ENCODE measurements at places on chromosomes 5 and 9.

- no peak for DNase-seq
These were observed 74.6 kb downstream of the CFAP95 start for GRCh38 chr9:69895185-69895584.

DNA sequence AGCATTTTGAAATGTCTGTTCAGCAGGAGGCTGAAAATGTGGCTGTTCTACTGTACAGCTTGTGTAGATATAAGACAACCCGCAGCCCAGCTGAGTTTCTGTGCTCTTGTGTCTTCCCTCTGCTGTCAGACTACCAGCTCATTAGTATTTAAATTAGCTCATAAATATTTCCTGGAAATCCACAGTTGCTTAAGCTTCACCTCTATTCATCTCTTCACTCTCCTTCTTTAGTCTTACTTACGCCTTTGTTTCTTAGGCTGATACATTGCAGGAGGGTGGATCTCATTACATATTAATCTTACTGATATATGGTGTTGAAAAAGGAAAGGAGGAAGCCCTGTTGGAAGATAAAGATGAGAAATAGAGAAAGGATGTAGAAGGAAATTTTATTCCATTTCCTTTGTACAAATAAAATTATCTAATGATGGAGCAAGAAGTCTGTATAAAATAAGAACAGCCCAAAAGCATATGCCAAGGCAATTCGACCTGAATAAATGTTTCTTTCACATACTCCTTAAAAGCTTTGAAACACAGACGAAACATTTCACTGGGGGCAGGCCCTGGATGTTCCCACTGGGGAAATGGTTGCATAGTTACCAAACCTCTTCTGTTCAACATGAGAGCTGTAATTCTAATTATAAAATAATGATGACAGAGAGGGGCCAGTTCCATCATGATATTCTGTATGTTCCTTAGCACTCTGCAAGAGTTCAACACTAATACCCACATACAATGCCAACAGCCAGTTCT, 111.8 kb upstream of the APC start:
- DNase-seq: no peak

DNA sequence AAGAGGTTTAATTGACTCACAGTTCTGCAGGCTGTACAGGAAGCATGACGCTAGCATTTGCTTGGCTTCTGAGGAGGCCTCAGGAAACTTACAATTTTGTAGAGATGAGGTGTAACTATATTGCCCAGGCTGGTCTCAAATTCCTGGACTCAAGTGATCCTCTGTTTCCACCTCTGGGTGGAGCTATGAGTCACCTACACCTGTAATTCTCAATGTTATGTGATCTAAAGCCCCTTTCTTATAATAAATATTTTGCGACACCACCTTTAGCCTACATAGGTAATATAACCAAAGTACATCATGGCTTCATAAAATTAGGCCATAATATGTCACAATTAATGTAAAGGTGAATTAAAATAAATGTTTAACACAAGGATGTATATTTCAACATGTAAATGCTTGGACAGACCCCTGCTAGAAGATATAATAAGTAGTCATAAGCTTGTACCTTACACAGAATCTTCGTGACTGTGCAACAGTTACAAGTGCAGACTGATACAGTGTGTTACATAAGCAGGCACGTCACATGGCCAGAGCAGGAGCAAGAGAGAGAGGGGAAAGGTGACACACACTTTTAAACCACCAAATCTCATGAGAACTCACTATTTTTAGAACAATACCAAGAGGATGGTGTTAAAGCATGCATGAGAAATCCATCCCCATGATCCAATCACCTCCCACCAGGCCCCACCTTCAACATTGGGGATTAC, 29.8 kb upstream of the SPINK4 start:
- DNase-seq: no peak

DNA sequence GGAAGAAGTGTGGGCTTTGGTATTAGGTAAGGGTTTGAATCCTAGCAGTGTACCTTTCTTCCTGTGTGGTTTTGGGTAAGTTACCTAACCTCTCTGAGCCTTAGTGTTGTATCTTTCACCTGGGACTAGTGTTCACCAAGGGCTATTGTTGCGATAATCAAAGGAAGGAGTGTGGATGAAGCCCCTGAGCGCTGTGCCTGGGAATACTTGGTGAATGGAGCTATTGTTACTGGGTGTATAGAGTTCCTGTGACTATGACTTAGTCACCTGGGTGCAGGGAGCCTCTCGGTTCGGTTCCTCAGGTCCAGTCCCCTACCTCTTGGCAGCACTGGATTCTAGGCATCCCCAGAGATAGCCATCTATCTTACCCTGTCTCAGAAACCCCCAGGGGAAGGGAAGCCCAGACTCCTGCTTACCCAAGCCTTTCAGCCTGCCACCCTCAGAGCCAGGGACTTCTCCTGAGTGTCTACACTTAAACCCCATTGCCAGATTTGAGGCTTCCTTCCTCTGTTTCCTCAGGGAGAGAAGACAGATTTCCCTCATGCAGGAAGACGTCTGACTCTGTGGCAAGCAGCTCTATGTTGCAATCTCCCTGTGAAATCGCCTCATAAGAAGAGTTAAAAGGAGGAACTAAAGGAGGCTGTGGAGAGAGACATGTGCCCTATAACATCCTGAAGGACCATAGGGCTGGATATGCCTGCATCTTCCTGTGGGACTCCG, 181.0 kb upstream of the PITX1 start:
- DNase-seq: no peak

DNA sequence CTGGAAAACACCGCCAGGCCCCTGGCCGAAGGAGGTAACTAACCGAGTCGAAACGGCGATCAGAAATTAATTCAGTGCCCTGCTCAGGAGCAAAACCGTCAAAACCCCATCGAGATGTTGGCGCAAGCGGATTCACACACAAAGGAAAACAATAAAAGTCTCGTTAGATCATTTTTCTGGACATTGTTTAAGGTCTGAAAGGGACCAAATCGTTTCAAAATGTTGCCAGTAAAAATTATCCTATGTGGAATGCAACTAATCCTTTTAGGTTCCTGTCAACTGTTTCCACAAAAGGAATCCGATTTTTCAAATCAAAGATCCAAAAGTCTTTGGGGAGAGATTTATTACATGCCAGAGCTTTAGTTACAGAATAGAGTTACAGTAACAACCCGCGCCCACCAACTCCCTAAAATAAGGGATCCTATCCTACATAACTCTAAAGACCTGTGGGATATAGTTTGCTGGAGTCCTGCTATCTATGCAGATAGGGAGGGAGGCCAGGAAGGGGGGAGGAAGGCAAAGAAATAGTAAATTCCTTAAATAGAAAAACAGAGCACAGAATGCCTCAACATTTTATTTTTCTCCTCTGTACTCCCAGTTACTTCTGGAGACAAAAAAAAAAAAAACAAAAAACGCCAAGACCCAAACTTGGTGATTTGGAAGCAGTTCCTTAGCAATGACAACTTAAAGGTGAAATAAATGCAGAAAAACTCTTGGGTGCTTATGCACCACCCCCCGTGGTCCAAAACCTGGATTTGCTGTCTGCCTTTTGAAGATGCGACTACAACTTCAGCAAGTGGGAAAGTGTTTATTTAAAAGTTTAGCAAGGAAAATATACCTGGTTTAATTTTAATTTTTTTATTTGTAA, 10.6 kb downstream of the FOXD1 start:
- DNase-seq: no peak

GRCh38 chr5:16326137-16326536, 139.5 kb downstream of the ZNF622 start:
- DNase-seq: no peak

GRCh38 chr9:89648247-89649000, 43.6 kb downstream of the GADD45G start:
- DNase-seq: no peak

GRCh38 chr5:1644810-1645571, 121.2 kb upstream of the LPCAT1 start:
- DNase-seq: peak; percentile 66

GRCh38 chr9:38026840-38027527, 42.0 kb downstream of the SHB start:
- no peak for DNase-seq

DNA sequence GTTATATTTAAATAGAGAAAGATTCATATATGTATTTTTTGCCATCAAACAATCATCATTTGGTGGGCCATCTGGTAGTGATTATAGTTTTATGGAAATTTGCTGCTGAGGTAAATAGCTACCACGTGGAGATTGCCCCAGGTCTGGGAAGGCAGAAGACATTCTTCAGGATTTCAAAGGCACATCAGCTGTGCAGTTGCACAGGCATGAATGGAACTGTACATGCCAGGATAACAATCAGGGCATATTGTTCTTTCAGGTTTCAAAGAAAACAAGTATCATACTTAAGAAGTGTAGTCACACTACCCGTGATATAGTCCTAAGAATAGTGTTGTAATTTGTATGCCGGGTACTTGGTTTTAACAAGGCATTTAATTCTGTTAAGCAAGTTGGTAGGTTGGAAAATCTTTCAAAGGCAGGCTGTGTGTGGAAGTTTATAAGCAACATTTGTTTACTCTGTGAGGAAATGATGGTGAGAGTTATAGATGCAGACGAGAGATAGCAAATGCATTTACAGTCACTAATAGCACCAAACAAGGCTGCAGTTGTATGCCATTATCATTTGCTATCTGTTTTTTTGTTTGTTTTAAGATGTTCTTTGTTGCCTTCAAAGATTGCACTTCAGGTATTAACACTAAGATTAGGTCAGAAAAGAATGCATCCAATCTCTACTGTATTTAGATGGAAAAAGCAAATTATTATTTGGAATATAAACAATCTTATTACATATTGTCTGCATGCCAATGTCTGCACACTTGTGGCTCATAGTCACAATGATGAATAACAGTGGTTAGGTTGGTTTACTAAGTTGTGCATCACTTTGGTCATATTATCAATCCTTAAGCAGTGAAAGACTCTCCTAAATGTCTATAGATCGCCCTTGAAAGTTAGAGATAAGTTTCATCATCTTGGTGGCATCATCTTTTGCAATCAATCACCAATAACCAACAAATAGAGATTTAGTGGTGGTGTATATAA, 55.3 kb downstream of the RPS23 start:
- DNase-seq: no peak

- peak; percentile 47 for DNase-seq
These were observed 208.9 kb downstream of the TRIO start for GRCh38 chr5:14351845-14352712.

DNA sequence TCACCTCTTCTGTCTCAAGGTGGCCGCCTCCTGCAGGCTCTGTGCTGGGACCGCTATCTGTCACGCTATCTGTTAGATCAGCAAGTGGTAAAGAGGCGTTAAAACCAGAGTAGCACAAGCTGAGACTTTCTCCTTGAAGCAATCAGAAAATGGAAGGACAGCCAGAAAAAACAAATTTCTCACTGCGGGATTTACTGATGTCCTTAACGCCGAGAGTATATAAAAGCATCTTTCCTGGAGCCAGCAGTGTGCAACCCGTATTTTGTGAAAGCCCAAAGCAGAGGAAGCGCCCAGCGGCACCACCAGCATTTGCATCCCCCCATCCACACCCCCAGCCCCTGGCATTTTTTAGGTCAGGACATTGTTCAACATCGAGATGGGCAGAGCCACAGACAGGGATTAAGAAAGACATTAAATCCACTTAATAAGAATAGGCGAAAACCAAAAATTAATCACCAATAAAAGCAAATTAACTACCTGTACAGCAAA, 48.6 kb downstream of the DUSP1 start:
- peak; percentile 75 for DNase-seq

DNA sequence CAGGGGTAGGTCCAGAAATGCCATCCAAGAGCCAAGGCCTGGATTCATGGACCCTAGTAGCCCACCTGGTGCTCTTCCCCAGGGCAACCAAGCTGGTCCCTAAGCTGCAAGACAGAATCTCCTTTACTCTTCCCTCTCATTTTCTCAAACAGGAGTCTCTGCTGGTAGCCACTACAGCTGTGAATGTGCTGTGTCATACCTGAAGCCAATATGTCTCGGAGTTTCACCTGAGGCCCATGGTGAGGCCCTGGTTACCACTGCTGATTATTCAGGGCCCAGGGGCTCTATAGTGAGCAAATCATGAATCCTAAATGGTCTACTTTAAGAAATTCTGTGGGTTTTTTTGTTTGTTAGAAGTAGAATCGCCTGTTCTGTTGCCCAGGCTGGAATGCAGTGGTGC, 15.9 kb downstream of the CDK7 start:
- DNase-seq: no peak

GRCh38 chr9:101443364-101443771, 7.8 kb upstream of the ALDOB start:
- DNase-seq: no peak

GRCh38 chr5:53319315-53319714, 161.1 kb upstream of the FST start:
- no peak for DNase-seq

- DNase-seq: no peak
These were observed 69.7 kb downstream of the ARHGAP26 start for GRCh38 chr5:142839711-142840346.

GRCh38 chr9:98860871-98861293, 53.4 kb downstream of the GALNT12 start:
- no peak for DNase-seq
